T-helper 17 cell (primary cell): ENCODE measurements at places on chromosomes 4 and X. TPM values are rescaled to one million over a fixed set of nuclear protein-coding genes. Genes with fewer than 3 reads are reported as not detected.

Gene RASSF6
- total RNA-seq: 1.7 TPM

Gene PPEF1
- total RNA-seq: not detected

Gene CNKSR2
- total RNA-seq: 3.6 TPM

Gene LRBA
- 86.9 TPM for total RNA-seq

Gene ARHGAP6
- 16.1 TPM for total RNA-seq

Gene PKD2
- 11.1 TPM for total RNA-seq
